HT-29 (cell line): ENCODE measurements at places on chromosomes 1 and 21. TPM values are rescaled to one million over a fixed set of nuclear protein-coding genes. Genes with fewer than 3 reads are reported as not detected.

DNA sequence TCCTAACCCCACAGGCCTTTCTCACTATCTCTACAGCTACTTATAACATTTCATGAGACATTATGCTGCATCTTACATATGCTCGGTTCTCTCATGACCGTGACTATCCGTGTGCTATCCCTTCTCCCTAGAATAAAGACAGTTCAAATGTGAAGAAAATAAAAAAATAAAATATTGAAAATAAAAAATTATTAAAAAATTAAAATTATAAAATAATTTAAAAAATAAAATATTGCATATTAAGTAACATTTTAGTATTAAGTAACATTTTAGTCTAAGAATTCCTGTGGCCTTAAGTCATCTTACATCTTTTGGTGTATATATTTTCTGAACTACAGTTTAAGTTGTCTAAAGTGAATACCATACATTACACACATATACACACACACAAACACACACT is 415.5 kb downstream of the DPYD start:
- DNase-seq = no peak

The LYPD8 gene
- 2.4 TPM in 1 of 2 replicates, not detected in the other for total RNA-seq

DNA sequence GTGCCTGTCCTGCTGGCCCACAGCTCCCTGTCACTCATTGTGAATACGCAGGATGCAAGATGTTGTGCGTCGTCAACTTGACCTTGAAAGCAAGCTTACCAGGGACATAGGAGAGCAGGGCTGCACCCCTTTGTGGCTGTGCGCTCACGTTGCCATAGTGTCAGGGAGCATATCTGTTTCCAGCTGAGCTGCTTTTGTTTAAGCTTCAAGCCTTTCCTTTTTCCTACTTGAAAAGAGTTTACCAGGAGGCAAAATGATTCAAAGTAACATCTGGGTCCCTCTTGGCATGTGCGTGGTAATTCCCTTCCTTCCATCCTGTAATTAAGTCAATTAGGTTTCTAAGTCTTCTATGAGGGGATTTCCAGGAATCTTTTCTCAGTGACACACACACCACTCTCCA is 537.1 kb downstream of the AJAP1 start:
- no peak for DNase-seq

The EDARADD gene
- not detected in 2 replicates for total RNA-seq

The SLC45A1 gene
- total RNA-seq = not detected in 2 replicates

DNA sequence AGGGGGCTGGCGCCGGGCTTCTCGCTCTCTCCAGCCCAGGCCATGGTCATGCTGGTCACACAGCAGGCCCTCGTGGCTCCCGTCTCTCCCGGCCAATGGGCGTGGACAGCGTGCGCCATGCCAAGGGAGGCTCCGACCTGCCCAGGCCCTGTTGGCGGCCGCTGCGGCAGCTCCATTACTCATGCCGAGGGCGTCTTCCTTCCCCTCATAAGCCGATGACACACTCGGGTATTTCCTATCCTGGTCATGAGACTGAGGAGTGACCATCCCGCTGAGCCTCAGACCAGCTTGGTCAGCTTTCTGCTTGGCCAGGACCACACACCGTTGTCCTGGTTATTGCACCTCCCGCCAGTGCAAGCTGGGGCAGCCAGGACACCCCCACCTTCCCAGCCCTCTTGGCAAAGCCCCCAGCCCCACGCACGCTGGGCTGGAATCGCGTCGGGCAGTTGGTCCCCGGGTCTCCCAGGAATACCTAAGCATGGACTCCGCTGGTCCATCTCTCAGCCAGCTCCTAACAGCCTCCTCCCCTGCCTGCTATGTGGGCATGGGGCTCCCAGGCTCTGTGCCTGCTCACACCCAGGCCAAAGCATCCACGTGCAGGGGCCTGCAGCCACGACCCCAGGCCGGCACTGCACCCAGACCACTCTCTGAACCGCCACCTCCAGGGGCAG is 49.8 kb downstream of the ARHGEF16 start:
- peak; percentile 19 for DNase-seq

- no peak for DNase-seq
Observed at GRCh38 chr1:64005801-64006200, 197.6 kb upstream of the UBE2U start.

GRCh38 chr21:16840538-16840937 is 672.3 kb upstream of the CXADR start:
- DNase-seq = no peak

DNA sequence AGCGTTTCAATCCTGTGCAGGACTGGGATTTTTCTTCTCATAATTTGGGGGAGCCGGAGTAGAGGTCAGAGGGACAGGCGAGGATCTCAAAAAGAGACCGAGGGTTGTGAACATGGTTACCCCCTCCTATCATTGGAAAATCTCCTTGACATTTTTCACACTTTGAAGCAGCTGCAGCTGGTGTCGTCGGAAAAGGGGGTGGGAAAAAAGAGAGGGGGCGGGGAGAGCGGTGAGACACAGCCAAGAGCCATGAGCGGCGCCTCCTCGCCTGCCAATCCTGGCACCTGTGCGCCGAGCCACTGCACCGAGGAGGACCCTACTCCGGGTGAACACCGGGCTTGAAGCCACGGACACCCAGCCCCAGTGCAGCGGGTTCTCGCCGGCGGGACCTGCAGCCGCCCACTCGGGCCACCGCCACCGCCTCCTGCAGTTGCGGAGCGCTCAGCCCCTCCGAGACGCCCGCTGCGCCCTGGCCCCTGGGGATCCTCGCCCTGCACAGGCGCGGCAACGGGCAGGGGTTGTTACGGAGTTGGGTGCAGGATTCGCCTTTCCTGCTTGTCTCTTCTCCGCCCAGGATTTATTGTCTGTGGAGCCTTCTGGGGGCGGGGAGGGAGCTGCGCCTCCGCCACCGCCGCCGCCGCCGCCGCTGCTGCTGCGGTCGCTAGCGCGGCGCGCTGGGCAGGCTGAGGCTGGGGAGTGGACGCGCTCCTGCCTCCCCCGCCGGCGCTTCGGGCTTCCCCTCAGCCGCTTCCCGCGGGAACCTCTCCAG is at the start of gene LRRC7:
LRRC7 (plus strand) TSS at position 271 of the 769 bp plus-strand sequence. CDS start 718 bp downstream, outside the sequence.
- DNase-seq = no peak

The CCDC181 gene
- total RNA-seq = 0.56 TPM in 1 of 2 replicates, not detected in the other

The SPRR2B gene
- not detected in 2 replicates for total RNA-seq

DNA sequence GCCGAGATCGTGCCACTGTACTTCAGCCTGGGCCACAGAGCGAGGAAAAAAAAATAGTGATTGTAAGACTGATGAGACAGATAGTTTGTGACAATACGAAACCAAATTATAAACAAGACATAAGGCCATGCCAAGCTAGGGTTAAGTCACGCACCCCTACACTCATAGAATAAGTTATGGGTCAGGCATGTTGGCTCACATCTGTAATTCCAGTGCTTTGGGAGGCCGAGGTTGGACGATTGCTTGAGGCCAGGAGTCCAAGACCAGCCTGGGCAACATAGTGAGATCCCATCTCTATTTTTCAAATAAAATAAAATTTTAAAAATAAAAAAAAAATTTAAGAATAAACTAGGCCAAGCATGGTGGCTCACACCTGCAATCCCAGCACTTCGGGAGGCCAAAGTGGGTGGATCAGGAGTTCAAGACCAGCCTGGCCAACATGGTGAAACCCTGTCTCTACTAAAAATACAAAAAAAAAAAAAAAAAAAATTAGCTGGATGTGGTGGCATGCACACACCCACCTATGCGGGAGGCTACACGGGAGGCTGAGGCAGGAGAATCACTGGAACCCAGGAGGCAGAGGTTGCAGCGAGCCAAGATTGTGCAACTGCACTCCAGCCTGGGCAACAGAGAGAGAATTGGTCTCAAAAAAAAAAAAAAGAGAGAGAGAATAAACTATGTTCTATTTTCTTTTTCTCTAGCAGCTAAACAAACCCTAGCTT is 50.1 kb upstream of the SPOCD1 start:
- DNase-seq = no peak

The OR2T2 gene
- not detected in 2 replicates for total RNA-seq

The RNU1-4 gene
- total RNA-seq = under 0.01 TPM in 2 replicates

- no peak for DNase-seq
Observed at GRCh38 chr1:58156831-58157230, 389.7 kb downstream of the OMA1 start.

DNA sequence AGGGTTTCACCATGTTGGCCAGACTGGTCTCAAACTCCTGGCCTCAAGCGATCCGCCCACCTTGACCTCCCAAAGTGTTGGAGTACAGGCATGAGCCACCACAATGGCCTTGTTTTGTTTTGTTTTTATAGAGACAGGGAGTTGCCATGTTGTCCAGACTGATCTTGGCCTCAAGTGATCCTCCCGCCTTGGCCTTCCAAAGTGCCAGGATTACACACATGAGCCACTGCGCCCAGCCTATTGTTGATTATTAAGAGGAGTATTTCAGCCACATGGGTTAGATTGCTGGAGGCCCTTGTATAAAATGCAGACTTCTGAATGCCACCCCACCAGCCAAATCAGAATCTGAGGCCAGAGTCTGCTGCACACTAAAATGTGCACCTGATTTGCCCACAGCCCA is 57.2 kb upstream of the ANGPTL1 start:
- DNase-seq = no peak

GRCh38 chr1:70487910-70488665 is 77.0 kb downstream of the CTH start:
- peak; percentile 63 for DNase-seq
